ENCODE measurements at places on chromosomes 4 and X.

DNA sequence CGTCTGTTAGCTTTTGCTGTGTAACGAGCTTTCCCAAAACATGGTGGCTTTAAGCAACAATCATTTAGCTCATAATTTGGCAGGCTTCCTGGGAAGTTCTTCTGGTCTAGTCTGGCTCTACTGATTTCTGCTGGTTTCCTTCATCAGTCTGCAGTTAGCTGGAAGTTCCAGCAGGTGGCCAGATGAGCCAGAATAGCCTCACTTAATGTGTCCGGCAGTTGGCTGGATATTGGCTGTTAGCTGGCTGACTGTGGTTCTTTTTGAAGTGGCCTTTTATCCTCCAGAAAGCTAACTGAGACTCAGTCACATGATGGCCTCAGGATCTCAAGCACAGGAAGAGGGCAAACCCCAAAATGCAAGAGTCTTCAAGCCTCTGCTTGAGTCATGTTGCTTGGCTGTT, 34.9 kb downstream of the FTHL17 start:
- DNase-seq = no peak

DNA sequence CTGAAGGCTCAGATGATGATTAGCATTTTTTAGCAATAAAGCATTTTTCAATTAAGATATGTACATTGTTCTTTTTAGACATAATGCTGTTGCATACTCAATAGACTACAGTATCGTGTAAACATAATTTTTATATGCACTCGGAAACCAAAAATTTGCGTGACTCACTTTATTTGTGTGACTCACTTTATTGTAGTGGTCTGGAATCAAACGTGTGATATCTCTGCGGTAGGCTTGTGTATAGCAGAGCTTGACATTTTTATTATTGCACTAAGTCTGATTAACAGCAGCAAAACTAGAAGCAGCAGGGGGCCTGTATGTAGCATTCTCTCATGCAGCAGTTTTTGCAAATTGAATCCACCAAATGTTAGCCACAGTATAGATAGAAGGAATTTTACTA, 119.1 kb upstream of the PRDX4 start:
- DNase-seq = no peak

- DNase-seq = no peak
Observed at GRCh38 chr4:17327591-17327990, 184.3 kb downstream of the QDPR start.

GRCh38 chrX:70044541-70045245, 5.0 kb downstream of the AWAT2 start:
- DNase-seq = no peak

GRCh38 chrX:46837558-46838485, 979 bp downstream of the RP2 start:
- no peak for DNase-seq

- DNase-seq = no peak
Observed at GRCh38 chrX:148192547-148192946, 211.4 kb downstream of the FMR1NB start.

DNA sequence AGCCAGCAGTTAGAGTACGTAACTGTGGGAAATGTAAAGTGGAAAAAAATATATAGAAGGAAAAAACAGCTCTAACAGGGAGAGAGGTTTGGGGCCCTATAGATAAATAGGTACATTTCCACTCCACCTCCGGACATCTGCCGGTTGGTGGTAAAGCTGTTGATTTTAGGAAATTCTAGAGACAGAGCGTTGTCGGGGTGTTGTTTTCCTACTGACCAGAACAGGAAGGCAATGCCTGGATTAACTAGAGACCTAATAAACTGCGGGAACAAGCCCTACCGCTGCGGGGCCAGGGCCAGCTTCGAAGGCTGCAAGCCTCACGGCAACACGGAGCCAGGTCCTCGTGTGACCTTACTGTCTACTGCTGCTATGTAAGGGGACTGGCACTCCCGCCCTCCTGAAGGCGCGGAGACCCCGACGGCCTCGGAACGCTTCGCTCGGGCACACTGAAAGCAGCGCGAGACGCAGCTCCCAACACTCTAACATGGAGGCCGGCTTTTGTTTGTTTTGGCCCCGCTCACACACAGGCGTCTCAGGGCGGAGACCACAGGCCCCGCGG, 702 bp upstream of the CDKN2AIP start:
- no peak for DNase-seq

DNA sequence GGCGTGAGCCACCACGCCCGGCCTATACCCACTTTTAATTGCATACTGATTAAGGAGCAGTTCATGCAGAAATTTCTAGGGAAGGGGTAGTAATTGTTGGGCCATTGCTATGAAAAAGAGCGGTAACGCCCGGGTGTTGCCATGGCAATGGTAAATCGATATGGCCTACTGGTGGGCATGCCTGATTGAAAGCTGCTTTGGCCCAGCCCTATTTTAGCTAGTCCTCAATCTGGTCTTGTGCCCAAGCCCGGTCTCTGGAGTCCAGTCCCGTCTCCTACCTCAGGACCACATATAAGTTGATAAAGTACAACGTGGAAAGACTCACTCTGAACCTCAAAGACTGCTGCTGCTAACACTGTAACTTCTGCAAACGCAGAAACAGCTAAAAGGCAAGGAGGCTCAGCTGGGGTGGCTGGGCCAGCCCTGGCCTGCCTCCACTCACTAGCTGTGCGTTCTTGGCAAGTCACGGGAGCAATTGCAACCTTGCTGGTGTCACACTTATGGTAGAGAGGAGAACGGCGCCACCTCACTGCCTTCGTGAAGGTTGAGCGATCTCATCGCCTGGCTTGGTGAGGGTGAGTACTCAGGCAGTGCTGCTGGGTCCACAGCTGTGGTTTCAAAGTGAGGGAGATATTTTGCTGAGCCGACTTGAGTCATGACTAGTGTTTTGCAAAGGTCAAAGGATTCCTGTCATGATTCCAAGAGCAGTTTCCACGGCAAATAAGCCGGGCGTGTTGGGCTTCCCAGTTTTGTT, 57.0 kb upstream of the GRPEL1 start:
- peak; percentile 56 for DNase-seq

DNA sequence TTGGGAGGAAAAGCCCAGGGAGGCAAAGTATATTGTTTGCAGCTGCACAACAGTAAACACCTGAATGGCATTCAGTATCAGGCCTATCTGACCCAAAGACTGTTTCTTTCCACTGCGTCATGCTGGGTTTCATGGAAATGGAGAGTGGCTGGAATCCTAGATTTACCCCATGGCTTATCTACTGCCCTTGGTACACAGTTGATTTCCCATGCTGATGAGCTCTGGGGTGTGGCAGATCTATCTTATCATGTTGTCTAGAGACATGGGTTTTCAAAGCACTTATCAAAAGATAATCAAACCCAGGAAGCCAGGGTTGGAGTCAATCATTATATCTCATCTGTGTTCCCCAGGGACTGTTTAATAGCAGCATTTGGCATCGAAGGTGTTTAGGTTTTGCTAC, 72.1 kb downstream of the CLNK start:
- no peak for DNase-seq

DNA sequence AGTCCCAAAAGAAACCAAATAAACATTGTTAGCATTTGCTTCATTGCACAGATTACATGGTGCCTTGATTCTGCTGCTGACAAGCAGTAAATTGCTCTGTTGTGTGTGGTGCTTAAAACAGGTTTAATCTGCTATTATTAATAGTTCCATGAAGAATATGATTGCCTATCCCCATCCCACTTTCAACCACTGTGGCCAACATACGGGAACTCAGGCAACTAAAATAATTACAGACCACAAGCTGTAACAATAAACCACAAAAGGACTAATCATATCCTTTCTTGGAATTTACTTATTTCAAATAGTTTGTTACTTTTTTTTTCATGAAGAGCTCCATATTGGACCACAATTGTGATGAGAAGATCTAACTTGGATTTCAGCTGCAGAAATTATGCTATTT, 131.5 kb downstream of the PACRGL start:
- no peak for DNase-seq

DNA sequence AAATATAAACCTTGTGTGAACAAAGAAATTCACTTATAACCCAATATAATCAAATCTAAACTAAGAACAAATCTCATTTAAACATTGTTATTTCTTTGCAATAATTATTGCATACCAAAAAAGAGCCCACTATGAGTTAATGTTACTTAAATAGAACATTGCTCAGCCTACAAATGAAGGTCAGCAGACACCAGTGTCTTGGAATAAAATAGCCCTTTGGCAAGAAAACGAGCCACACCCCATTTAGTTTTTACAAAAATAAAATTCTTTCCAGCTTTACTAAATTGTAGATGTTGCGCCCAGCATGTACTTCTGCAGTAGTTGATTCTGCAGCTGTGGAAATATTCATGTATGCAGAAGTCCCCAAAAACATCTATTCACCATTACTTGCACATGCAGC, 12.2 kb downstream of the PLS3 start:
- no peak for DNase-seq
